Skeletal muscle cell (primary cell): ENCODE measurements at places on chromosomes 6 and 20.

DNA sequence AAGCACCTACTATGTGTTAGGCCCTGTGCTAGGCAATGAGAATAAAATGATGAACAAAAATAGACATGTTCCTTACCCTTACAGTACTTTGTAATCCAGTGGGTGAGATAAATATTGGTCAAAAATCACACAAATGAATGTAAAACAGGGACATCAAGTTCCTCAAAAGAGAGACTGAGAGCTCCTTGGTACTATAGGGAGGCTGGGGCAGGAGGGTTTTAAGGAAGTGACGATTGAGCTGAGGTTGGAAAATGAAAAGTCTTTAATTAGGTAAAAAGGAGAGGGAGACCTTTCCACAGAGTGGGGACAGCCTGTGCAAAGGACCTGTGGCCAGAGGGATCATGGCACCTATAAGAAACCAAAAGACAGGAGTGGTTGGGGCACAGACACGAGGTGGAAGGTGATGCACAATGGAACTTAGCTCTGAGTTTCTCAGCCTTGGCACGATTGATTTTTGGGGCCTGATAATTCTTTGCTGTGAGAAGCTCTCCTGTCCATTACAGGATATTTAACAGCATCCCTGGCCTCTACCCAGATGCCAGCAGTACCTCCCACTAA lies 140.3 kb downstream of the CEP57L1 start:
- DNase-seq, result no peak

GRCh38 chr6:79544299-79544927 lies 7.2 kb upstream of the LCA5 start:
- peak; percentile 19 for DNase-seq

DNA sequence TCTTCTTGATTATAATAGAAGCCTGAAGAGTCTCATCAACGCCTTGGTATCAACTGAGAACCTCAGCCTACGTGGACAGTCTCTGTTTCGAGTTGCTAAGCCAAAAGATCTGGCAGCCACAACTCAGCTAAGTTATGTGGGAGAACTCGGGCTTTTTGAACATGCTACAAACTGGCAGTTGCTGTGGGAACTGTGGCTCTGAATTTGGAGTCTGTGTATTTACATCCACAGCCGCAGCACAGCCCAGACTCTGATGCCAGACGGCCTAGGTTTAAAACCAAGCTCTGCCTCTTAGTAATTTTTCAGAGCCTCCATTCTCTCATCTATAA lies 35.8 kb downstream of the RIPOR2 start:
- no peak for DNase-seq

- DNase-seq, result no peak
Measured at GRCh38 chr6:170134471-170135440, 156.1 kb downstream of the DLL1 start.

- no peak for DNase-seq
Measured at GRCh38 chr20:49631061-49631716, 63.3 kb upstream of the PTGIS start.

DNA sequence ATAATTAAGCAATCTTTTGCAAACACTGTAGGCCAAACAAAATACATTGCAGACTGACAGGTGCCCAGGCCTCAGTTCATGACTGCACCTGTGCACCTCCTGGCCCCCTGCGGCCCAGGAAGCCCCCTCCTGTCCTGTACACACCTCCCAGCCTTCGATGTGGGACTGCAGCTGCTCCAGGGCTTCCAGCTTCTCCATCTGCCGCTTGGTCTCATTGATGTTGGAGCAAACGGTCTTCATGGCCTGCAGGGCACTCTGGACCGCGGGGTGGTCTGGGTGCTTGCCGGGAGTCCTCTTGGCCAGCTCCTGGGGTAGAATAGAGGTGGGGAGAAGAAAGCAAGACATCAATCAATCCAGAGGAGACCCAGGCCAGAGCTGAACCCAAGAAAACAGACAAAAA lies 119.7 kb downstream of the PREX1 start:
- no peak for DNase-seq

- no peak for DNase-seq
Measured at GRCh38 chr6:130559166-130559565, 193.3 kb downstream of the TMEM200A start.

DNA sequence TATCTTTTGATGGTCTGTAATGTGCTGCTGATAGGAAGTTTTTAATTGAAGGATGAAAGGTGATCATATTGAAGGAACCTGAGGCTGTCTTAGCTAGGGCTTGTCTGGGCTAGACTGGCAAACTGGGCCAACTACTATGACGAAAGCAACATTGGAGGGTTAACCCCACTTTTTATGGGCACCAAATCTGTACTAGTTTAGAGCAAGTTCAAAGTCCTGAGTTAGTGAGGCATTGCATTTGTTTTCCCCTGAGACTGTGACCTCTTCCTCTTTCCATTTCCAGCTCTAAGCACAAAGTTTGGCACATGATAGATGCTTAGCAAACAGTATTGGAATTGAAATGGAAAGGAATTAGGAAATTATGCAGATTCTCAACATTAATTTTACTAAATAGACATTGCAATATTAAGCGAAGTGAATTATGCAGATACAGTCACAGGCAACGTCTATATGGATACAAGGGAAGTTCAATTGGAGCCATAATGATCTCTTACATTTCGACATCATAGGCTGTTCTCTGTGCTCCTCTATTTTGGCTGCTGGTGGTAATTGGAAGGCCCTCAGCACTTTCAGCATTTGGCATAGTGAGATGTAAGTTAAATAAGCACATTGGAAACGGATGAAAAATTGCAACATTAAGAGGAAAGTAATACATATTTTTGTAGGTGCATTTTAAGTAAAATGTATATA lies 22.2 kb downstream of the CEP57L1 start:
- DNase-seq, result no peak

GRCh38 chr6:11969092-11969491 lies 43.0 kb upstream of the HIVEP1 start:
- peak; percentile 47 for DNase-seq

DNA sequence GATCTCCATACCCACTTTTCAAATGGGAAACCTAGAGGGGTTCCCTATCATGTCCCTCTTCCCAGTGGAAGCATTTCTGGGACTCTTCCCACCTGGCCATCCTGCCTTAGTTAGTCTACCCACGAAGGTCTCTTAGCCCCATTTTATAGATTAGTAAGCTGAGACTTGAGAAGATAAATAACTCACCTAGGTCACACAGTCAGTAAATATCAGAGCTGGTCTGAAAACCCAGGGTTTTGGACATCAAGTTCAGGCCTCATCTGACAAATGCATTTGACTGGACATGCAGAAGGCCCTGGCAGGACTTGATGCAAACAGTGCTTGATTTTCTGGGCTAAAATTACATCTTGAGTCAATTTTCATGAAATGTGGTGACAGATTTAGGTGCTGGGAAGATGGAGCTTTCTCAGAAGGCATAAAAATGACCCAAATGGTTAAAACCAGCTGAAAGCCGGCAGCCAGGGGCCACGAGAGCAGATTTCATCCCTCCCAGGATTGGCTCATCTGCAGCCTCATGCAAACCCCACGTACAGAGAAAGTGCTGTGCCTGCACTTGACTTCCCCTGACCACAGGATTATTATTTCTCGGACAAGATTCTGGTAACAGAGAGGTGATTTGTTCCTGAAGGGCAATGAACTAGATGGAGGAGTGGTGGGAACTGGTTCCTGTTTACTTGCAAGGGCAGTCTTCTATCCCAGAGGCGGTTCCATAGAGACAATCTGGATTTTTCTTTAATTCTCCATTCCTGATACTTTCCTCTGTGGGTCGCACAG lies 23.1 kb downstream of the CPNE5 start:
- no peak for DNase-seq

GRCh38 chr20:62370807-62371587 lies 3.9 kb upstream of the LAMA5 start:
- DNase-seq, result no peak

DNA sequence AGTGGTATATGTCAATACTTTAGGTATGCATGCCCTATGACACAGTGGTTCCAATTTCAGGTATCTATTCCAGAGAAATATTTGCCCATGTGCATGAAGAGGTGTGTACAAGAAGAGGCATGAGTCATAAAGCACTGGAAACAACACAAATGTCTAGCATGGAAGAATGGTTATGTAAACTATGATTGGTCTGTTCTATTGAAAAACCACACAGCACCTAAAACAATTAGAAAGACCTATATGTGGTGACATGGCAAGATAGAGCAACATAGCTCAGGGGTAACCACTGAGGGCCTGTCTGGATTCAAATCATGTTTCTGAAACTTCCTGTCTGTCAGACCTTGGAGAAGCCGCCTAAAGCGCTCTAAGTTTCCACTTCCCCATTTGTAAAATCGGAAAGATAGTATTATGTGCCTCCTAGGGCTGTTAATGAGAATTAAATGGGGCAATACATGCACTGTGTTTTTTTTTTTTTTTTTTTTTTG lies 76.0 kb upstream of the SHLD1 start:
- no peak for DNase-seq

DNA sequence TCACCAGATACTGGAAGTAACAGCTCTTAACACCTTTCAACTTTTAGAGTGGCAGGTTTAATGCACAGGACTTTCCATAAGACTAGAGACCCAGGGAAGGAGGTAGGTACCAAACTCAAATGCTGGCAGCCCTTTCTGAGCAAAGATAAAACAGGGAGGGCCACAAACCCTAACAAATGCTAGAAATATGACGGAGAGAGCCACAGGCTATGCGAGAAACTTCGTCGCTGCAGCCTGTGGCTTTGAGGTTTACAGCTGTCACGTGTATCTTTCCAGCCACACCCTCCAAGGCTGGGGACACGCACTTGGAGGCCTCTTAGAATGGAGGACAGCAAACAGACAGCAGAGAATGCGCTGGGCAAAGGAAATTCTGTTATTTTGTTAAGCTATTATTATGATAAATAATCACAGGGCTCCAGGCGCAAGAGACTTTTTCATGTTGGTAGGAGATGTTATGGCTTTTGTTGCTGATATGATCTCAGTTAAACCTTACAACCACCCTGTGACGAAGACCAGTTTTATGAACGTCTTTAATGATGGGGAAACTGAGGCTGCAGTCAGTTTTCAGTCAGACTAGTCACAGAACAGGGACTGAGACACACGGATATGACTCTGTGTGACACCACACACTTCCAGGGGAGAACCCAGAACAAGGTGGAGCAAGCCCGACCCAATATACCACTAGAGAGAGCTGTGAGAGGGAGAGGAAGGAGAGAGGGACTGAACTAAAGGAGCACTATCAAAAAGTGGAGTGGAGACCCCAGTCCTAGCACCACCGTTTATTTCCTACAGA lies 2.0 kb downstream of the TRAM2 start:
- no peak for DNase-seq

DNA sequence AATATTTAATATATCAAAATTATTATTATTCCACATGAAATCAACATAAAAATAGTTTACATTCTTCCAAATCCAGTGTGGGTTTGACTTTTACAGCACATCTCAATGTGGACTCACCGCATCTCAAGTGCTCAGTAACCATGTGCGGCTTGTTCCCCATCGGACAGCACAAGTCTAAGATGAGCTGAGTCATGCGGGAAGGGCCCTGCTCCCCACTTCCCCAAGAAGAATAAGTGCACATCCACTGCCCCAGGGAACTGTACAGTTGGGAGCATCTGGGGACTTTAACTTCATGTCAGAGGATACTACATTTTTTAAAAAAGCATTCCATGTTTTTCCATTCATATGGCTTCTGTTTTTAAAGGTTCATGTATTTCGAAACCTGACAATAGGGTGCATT lies 325.6 kb downstream of the BTBD3 start:
- DNase-seq, result no peak

- no peak for DNase-seq
Measured at GRCh38 chr6:106134906-106135634, 48.9 kb downstream of the PRDM1 start.

GRCh38 chr6:4901386-4902061 lies 102.3 kb downstream of the RPP40 start:
- DNase-seq, result peak; percentile 14

DNA sequence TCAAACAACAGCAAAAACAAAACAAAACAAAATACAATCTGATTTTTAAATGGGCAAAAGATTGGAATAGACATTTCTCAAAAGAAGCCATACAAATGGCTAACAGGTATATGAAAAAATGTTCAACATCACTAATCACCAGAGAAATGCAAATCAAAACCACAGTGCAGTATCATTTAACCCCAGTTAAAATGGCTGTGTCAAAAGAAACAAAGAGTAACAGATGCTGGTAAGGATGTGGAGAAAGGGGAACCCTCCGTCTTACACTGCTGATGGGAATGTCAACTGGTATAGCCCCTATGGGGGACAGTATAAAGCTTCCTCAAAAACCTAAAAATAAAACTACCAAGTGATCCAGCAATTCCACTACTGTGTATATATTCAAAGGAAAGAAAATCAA lies 10.9 kb upstream of the NELFCD start:
- no peak for DNase-seq

DNA sequence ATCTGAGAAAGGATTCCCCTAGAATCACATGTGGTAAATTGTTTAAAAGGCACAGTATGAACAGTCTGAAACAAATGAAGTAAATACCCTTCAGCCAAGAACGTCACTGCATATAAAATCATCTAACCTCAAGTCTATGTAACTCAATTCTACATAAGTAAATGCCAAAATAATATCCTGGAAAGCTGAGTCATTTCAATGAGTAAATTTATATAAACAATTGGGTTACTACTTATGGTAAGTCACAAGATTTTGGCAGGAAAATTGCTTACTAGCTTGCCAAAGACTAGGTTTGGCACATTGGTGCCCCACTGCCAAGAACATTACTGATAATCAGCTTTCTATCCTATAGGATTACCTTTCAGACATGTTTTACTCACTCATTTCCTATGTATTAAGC lies 8.4 kb downstream of the GMDS start:
- peak; percentile 83 for DNase-seq

GRCh38 chr6:35318196-35319171 lies 20.9 kb downstream of the DEF6 start:
- DNase-seq, result peak; percentile 56

DNA sequence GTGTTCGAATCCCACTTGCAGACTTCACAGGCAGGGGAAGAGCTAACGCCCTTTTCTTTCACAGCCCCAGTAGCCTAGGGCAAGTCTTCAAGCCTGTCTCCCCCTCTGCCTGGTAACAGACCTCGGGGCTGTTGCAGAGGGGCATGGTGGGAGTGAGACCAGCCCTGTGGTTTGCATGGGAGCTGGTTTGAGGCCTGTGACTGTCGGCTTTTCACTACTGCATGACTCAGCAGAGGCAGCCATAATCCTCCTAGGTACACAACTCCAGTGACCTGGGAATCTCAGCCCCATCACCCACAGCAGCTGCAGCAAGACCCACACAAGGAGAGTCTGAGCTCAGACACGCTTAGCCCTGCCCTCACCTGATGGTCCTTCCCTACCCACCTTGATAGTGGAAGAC lies 55.3 kb upstream of the POPDC3 start:
- DNase-seq, result no peak

- no peak for DNase-seq
Measured at GRCh38 chr6:11330413-11330760, 97.9 kb upstream of the NEDD9 start.

DNA sequence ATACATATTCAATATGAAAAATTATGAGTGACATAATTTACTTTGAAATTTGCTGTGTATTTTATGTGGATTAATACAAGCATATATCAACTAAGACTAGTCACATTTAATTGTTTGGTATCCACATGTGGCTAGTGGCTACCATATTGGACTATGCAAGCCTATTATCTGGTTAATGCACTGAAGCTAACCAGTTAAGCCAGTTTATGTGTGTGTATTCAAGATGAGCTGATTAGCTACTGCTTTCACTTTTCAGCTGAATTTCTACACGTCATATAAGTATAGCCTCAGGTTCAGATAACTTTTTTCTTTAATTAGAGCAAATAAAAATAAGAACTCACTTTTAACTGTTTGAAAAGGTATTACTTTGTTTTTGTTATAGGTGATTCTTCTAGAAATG lies 903.7 kb downstream of the TFAP2A start:
- no peak for DNase-seq

- DNase-seq, result peak; percentile 54
Measured at GRCh38 chr20:56781108-56781739, 152.1 kb downstream of the TFAP2C start.
